ENCODE measurements at places on chromosomes 2 and 18. TPM values are rescaled to one million over a fixed set of nuclear protein-coding genes. Genes with fewer than 3 reads are reported as not detected.

Gene AQP12B
- total RNA-seq = not detected

Gene C2orf81
- 0.41 TPM for total RNA-seq

Gene UCN
- 1.2 TPM for total RNA-seq

Gene ASPRV1
- 2.0 TPM for total RNA-seq

Gene KATNAL2
- 3.7 TPM for total RNA-seq

GRCh38 chr2:70676301-70677035 lies 91.5 kb downstream of the ADD2 start:
- DNase-seq = no peak

GRCh38 chr18:63683152-63683551 lies 19.6 kb upstream of the SERPINB11 start:
- DNase-seq = no peak

DNA sequence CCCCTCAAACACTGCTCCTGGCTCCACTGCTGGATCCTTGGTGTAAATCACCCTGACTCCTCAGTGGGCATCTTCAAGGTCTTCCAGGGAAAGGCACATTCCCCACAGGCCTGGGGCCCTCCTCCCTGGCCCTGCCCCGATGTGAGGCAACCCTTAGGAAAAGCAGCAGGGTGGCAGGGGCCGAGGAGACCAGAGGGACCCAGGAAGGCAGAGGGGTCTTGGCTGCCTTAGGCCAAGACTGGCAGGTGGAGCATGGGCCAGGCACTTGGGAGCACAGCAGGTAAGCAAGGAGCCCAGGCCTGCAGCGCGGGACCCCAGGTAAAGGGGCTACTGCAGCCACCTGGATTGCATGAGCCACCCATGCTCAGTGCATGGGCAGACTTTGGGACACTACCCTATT lies 96.9 kb downstream of the GYPC start:
- DNase-seq = no peak

DNA sequence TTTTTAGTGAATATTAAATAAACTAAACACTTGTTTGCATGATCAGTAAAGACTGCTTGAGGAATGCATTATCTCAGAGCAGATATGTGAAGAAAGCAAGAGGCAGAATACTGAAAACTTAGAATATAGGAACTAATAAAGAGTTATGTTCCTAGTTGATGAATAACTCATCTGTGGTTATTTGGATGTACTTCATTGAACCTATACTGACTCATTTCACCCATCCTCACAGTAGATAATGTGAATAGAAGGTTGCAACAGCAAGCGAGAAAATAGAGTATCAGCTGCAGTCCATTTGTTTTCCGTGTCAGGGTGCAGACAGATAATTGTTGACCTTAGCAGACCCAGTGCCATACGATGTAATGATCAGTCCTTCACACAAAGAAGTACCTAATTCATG lies 945.7 kb upstream of the LRRTM1 start:
- no peak for DNase-seq

DNA sequence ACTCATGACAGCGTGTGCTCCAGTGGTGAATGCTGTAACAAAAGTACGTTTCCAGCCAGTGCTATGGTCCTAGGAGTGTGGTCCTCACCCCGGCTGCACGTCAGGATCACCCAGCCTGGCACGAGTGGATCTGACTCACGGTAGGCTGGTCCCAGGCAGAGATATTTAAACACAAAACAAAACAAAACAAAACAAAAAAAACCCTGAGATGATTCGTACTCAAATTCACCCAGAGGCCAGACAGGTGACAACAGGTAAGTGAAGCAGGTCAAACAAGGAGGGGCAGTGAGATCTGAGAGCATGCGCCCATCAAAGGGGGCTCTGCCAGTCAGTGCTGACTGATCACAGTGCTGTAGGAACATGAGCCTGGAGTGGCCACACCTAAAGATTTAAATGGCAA lies 43.2 kb downstream of the C2orf76 start:
- no peak for DNase-seq

DNA sequence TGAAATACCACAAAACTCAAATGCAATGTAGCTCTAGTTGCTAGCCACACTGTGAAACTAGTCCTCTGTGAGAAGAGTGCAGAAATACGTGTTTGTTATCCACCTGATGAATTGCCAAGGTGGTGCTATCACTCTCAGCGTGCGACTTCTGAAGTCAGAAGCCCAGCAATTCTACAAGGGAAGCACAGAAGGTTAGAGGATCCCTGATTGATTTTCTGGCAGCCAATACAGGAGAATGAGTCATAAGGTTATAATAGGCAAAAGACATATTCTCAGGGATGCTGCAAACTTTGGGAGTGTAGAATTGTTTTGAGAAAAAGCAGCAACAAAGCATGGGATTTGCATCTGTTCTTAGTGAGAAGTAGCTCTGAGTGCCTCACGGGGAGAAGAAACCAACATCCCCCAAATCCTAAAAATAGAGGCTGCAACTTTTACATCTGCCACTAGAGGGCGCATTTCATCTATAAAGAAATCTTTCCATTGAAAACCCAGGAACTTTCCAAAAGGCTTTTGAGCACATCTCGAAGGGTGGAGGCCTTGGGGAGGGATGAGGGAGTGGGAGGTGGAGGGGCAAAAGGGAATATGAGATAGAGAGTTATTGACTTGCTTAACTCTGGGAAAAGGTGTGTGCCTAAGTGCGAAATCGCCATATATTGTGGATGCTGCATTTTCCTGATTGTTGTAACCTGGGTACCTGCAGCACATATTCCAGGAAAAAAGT lies 78.0 kb downstream of the TMEM182 start:
- DNase-seq = no peak

DNA sequence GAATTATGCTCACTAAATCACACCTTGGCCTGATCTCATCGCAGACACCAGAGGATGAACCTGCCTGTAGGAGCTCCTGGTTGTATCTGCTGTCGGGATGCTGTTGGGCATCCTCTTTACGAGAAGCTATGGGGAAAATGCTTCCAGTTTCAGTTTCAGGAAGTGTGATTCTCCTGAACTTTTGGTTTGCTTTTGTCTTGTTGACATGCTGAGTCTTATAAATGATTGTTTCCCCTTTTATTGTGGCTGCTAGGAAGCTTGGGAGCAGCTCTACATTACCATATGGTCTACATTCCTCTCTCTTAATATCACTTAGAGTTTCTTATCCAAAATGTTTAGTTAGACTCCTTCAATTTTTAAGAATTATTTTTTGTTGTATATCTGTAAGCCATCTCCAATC lies 227.5 kb downstream of the MTX2 start:
- DNase-seq = no peak

GRCh38 chr2:28895189-28895893 lies 874 bp downstream of the WDR43 start:
- peak; percentile 23 for DNase-seq

GRCh38 chr2:234476766-234477165 lies 20.1 kb downstream of the ARL4C start:
- no peak for DNase-seq

GRCh38 chr2:86189782-86190416 lies 5.4 kb downstream of the IMMT start:
- DNase-seq = no peak

DNA sequence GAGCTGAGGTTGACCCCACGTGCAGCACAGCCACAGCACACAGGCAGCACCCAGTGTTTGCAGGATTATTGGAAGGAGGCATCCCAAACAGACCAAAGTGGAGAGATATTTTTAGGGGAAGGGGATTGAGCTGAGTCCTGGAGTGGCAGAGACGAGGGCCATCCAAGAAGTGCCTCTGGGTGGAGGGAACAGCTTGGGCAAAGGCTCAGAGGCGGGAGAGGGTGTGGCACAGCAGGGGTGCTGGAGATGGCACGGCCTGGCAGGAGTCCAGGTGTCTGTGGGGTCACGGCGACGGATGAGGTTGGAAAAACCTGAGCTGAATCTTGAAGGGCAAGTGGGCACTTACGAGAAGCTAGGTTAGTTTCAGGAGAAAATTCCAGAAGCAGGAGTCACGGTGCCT lies 60.6 kb downstream of the INHBB start:
- no peak for DNase-seq

DNA sequence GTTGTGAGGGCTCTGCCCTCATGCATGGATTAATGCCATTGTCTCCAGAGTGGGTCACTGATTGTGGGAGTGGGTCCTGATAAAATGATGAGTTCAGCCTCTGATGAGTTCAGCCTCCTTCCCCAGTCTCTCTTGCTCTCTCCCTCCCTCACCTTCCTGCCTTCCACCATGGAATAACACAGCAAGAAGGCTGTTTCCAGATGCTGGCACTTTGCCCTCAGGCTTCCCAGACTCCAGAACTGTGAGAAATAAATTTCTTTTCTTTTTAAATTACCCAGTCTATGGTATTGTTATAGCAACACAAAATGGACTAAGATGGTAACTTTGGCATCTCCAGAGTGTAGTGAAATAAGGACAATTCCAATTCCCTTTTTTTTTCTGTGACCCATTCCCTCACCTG lies 47.1 kb upstream of the MAP4K3 start:
- DNase-seq = no peak

- no peak for DNase-seq
Observed at GRCh38 chr2:113915082-113915819, 25.4 kb downstream of the ACTR3 start.

DNA sequence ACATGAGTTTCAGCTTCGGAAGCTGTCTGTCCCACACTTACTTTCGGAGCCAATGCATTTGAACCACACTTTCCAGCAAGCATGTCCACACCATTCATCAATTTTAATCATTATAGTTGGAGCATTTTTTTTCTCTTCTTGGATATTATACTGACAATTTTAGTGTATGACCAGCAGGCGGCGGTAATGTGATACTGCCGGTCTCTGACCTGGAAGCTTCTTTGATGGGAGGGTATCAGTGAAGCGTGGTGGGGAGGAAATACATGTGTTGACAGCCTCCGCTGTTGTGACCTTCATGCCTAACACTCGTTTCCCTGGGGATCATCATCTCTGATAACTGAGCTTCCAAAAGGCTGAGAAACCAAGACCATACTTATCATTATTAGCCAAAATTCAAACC lies 231.7 kb downstream of the GBX2 start:
- DNase-seq = no peak

GRCh38 chr2:61658841-61659780 lies 121.0 kb upstream of the XPO1 start:
- DNase-seq = no peak

GRCh38 chr2:63034526-63034925 lies 16.1 kb upstream of the OTX1 start:
- no peak for DNase-seq

DNA sequence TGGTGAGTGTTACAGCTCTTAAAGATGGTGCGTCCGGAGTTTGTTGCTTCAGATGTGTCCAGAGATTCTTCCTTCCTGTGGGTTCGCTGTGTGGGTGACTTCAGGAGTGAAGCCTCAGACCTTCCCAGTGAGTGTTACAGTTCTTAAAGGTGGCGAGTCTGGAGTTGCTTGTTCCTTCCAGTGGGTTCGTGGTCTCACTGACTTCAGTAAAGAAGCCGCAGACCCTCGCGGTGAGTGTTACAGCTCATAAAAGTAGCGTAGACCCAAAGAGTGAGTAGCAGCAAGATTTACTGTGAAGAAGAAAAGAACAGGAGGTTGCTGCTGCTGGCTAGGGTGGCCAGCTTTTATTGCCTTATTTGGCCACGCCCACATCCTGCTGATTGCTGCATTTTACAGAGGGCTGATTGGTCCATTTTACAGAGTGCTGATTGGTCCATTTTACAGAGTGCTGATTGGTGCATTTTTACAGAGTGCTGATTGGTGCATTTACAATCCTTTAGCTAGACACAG lies 34.0 kb upstream of the SPTBN1 start:
- DNase-seq = no peak

DNA sequence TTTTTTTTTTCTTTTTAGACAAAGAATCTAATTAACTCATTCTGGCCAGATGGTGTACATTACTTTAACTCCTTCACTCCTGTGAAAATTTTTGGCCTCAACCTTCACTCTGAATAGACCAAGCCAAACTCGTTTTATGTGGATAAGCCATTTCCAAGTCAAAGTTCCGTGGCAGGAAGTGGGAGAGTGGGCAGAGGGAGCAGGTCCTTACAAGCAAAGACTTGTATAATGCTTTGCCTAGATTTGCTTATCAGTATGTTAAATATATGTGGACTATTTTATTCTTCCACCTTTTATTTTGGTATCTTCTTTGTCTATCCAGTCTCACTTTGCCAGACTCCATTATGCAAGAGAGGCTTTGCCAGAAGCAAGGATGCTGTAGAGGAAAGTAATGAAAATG lies 178.1 kb upstream of the TNP1 start:
- no peak for DNase-seq

GRCh38 chr2:236177967-236178889 lies 10.0 kb upstream of the GBX2 start:
- peak; percentile 76 for DNase-seq

GRCh38 chr2:2686222-2686621 lies 355.1 kb upstream of the MYT1L start:
- no peak for DNase-seq

- no peak for DNase-seq
Observed at GRCh38 chr18:73752965-73753364, 394.7 kb downstream of the FBXO15 start.

- DNase-seq = no peak
Observed at GRCh38 chr18:41790687-41791086, 164.3 kb upstream of the PIK3C3 start.

DNA sequence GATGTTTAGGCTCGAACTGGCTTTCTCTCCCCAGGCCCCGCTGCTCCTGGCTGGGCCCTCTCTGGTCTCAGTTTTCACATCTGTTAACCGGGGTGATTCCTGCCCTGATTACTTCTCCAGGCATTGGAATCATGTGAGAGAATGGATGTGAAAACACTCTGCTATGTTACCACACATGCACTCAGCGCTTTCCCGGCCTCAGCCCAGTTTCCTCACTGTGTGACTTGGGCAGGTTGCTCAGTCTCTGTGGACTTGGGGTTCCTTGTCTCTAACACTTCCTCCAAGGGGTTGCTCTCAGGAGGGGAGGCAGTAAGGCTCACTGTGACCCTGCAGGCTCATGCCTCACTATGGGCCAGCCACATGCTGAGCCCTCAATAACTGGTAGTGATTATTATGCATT lies 230.4 kb upstream of the HS6ST1 start:
- no peak for DNase-seq

- no peak for DNase-seq
Observed at GRCh38 chr2:235937526-235937925, 230.7 kb downstream of the GBX2 start.

DNA sequence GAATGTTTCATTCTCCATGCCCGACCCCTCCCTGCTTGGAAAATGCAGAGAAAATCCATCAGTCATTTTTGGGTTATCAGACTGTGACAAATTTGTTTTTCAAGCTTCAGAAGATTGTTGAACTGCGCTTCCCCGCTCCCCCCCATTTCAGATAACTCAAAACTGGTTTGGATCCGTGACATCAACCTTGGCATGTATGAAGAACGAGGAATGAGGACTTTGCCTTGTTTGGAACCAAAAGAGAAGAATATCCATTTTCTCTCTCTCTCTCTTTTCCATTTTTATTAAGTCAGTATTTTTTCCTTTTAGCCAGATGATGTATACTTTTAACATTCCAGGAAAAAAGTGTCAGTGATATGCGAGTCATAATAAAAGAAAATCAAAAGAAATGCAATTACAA lies 171.6 kb downstream of the BCL2 start:
- no peak for DNase-seq

GRCh38 chr2:147348931-147349555 lies 495.8 kb upstream of the ACVR2A start:
- DNase-seq = no peak

- DNase-seq = no peak
Observed at GRCh38 chr18:11504962-11505361, 104.4 kb upstream of the SLC35G4 start.

GRCh38 chr2:29053223-29053622 lies 21.1 kb downstream of the PCARE start:
- no peak for DNase-seq

Data from frontal cortex (tissue), 4 donors.